ENCODE measurements at places on chromosomes 5 and 9. TPM values are rescaled to one million over a fixed set of nuclear protein-coding genes. Genes with fewer than 3 reads are reported as not detected.

NIPAL4 gene
- not detected for total RNA-seq

NAIP gene
- 3.4 TPM for total RNA-seq

ADRB2 gene
- total RNA-seq = 6.5 TPM

PJA2 gene
- 76.8 TPM for total RNA-seq

SPATA6L gene
- 3.1 TPM for total RNA-seq

ZNG1E gene
- 37.9 TPM for total RNA-seq

TNFSF8 gene
- total RNA-seq = not detected

DBH gene
- total RNA-seq = not detected

SPATA31A3 gene
- total RNA-seq = not detected

MAST4 gene
- 83.3 TPM for total RNA-seq

STPG3 gene
- total RNA-seq = not detected

MARCHF11 gene
- total RNA-seq = not detected

RELL2 gene
- total RNA-seq = 4.6 TPM

DDX4 gene
- total RNA-seq = not detected

DIPK1B gene
- total RNA-seq = 182 TPM

Measured in vein endothelial cell (primary cell).